ENCODE measurements at places on chromosomes 3 and 15.

- no peak for DNase-seq
Observed at GRCh38 chr3:192433704-192434103, 293.6 kb downstream of the FGF12 start.

DNA sequence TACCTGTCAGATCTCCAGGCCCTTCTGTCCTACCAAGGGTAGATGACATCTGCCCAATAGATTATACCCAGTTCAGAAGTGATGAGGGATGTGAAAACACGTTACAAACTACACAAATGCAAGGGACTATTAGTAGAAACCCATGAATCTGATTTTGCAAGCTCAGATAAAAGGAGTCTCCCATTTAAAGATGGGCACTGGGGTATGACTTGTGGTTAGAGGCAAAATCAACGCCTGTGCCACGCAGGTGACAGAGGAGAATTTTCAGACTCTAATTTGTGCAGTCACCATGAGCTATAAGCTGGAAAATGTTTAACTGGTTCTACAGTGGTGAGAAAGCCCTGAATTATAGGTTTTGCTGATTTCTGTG lies 184.4 kb upstream of the LPP start:
- DNase-seq: no peak

- DNase-seq: peak; percentile 8
Observed at GRCh38 chr15:38084289-38084688, 149.8 kb downstream of the TMCO5A start.

- DNase-seq: no peak
Observed at GRCh38 chr15:51332206-51333147, 5.9 kb downstream of the CYP19A1 start.

DNA sequence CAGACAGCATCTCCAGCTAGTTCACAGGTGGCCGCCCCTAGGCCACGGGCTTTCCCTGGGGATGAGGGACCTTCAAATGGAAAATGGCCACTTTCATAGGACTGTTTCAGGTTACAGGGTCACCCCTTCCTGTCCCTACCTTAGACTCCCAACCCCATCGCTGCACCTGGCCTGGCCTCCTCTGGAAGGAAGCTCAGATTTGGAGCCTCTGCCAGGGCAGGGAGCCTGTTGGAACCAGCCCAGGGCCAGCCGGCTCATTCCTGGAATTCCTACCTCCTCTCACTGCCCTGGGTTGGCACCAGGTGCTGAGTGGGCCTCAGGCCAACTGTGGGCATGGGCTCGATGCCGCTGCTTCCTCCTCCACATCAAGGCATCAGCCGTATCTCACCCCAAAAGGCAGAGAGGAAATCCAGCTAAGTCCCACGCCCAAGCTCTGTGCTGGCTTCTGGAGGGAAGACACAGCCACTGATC lies 42.2 kb downstream of the KLHL25 start:
- DNase-seq: no peak

DNA sequence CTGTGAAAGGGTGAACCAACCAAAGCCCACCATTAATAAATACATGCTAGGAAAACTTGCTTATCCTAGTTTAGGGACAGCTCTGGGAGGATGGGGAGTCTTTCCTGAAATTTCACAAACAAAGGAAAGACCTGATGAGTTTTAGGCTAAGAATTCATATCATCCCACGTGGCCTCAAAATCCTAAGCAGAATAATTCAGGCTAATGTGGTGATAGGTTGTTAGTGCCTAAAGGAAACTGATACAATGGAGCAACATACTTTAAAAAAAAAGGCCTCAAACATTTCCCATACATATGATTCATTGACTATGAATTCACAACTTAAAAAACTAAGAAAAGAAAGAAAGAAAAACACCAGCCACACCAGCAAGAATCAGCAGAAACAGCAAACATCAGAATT lies 126.9 kb upstream of the CNTN4 start:
- no peak for DNase-seq

DNA sequence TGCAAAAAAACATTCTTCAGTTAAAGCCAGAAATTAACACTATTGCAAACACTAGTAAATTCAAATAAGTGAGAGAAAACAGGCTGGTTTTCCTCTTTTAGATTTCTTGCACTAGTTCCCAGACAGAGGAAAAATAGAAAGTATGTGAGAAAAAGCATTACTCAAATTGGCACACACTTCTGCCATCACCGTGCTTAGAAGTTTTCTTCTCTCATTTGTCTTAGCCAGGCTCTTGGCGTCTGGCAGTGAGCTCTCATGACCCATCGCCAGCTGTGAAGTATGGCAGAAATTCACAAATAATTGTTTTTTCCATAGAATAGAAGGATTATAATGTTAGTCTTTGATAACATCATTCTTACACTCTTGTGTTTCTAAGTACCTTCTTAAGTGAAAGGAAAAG lies 515.9 kb downstream of the GBE1 start:
- DNase-seq: no peak

Measured in CD4-positive, alpha-beta T cell treated with Interleukin-10 for 1 hour (primary cell).